ENCODE measurements at places on chromosomes 16 and 17.

DNA sequence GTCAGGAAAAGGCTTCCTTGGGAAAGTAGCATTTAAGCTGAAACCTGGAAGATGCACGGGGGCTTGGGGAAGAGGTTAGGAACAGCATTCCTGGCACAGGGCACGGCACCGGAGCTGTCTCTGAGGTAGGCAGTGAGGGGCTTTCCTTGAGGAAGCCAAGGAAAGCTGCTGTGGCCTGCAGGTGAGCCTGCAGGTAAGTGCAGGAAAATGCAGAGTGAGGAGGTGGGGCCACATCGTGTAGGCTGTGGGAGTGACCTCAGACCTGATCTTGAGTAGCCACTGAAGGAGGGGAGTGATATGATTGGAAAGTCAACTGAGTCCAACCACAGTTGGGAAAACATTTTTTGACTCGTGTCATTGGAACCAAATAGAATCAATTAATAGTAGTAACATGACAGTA is 79.5 kb downstream of the CDK5R1 start:
- peak; percentile 52 for DNase-seq

GRCh38 chr16:54286366-54287130 is at the start of gene IRX3:
IRX3 (minus strand) TSS chr16:54286787; CDS start chr16:54286050, 737 bp downstream.
- DNase-seq, result peak; percentile 90

- DNase-seq, result no peak
These were observed 4.8 kb downstream of the SYNGR2 start for GRCh38 chr17:78173097-78173715.

- DNase-seq, result no peak
These were observed 4.2 kb upstream of the KRT24 start for GRCh38 chr17:40707745-40708144.

DNA sequence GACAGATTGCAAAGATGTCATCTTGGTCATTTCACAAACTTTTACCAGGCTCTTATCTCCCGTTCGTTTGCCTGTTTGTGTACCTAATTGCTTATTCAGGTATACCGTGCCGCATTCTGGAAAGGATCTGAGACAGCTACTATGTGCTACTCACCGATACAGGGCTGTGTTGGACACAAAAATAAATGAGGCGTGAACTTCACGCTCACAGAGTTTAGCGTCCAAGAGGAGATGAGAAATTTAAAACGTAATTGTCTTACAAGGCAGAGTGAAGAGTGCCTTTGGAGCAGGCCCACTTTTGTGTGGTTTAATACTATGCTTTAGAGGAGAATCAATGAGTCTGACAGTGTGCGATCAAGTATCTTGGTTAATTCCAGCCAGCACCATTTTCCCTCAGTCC is 26.7 kb downstream of the MAF start:
- DNase-seq, result no peak

GRCh38 chr16:50988441-50988840 is 162.6 kb downstream of the SALL1 start:
- no peak for DNase-seq

GRCh38 chr17:9285602-9286427 is 264.5 kb downstream of the NTN1 start:
- no peak for DNase-seq

DNA sequence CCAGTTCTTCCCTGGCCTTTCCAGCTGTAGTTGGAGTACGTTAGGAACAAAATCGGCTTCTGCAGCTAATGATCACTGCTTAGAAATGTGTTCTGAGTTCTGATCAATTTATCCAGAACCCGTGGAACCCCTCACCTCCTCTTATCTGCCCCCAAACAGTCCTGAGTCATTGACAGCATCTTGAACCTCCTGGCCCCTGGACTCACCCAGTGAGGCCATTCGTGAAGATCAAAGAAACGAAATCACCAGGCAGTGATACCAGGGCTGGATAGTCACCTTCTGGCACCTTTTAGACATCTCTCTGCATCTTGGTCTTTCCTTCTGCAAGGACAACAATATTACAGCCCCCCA is 17.0 kb upstream of the EXOC7 start:
- DNase-seq, result no peak

DNA sequence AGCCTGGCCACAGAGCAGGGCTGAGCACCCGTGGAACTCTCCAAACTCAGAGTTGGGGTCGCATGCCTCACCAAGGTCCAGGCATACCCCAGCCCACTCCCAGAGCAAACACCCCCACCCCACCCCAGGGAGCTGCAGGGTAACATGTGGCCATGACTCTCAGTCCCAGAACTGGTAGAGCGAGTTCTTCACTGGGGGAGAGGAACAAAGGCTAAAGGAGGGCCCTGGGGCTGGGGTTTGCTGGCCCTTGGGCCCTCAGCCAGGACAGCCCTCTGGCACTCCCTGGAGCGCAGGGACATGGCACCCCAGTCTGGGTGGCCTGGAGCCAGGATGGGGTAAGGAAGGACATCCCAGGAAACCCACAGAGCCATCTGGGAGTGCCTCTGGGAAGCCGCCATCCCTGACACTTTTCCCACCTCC is 4.2 kb downstream of the HID1 start:
- DNase-seq, result no peak

DNA sequence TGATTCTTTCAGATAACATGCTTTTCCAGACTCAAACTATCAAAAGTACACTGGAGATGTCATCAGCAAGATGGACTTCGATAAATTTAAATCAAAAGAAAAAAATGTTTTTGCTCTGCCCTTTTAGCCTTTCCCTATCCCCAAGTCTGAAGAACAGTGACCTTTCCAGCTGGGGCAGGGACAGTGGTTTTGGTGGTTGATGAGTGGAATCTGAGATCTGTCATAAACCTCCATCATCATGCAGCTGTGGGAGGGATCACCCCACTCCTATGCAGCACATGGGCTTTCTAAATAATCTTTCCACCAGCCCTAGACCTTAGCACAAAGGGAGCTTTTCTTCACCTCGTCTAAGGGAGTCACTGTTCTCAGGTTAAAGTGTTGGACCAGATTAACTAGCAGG is 869.5 kb upstream of the SOX9 start:
- no peak for DNase-seq

DNA sequence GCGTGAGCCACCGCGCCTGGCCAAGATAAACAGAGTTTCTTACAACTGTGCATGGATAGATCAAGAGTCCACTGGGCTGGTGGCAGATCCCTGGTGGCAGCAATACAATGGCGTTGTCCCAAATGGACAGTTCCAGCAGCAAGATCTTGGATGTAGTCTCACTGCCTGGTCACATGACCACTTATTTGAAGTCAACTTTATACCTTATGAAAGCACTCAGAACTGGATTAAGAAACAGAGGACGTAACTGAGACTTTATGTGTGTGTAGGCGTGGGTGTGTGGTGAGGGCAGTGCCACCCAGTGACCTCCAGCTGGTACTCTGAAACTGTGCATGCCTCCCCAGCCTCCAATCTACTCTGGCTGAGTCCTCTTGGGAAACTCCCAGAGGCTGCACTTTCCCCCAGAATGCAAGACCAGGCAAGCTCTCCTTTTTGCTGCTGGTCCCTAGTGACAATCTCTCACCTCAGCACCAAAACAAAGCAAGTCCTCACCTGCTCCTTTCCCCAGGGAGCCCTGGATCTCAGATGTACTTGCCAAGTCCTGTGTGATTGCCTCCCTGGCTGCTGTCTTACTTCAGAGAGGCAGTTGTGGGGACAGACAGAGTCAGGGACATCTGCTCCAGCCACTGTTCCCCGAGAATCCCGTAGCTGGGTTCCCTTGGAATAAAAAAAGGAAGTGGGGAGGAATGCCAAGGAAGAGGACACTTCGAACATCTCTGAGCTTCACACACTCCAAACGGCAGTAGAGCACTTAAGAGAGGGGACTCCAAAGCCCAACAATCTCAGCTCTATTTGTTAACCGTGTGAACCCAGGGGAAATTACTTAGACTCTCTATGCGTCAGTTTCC is 11.7 kb upstream of the ST6GALNAC2 start:
- no peak for DNase-seq

- no peak for DNase-seq
These were observed 44.1 kb upstream of the CACNG4 start for GRCh38 chr17:66920435-66920834.

DNA sequence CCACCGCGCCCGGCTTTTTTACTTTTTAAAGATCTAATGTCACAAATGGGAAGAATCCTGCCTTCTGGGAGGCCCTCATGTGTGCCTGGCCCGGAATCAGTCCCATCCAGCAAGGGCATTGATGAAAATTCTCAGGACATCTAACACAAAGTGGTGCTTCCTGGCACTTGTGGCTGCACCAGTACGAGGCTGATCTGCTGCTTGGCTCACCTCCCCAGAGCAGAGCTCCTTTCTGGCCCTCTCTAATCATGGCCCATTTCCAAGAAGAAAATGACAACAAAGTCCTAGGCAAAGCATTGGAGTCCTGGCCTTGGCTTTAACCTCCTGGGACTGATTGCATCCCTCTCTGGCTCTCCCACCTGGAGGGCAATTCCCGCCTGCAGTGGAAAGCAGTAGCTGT is 50.7 kb upstream of the SIAH1 start:
- DNase-seq, result no peak

DNA sequence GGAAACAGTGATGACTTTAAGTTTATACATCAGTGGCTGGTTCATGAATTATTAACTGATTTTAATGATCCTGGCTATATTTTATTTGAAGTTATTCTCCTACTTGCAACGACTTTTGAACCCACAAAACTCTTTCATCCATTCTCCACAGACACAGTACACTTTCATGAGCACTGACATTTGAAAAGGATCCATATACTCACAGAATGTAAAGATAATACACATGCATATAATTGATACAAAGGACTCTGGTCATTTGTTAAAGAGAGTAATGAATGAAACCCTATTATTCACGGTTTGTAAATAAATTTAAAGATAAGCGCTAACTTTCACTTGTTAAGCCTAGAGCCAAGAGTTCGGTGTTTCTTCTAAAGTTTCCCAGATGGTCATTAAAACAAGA is 3.3 kb downstream of the TOX3 start:
- DNase-seq, result no peak

GRCh38 chr16:85586380-85587104 is 26.6 kb upstream of the GSE1 start:
- no peak for DNase-seq

DNA sequence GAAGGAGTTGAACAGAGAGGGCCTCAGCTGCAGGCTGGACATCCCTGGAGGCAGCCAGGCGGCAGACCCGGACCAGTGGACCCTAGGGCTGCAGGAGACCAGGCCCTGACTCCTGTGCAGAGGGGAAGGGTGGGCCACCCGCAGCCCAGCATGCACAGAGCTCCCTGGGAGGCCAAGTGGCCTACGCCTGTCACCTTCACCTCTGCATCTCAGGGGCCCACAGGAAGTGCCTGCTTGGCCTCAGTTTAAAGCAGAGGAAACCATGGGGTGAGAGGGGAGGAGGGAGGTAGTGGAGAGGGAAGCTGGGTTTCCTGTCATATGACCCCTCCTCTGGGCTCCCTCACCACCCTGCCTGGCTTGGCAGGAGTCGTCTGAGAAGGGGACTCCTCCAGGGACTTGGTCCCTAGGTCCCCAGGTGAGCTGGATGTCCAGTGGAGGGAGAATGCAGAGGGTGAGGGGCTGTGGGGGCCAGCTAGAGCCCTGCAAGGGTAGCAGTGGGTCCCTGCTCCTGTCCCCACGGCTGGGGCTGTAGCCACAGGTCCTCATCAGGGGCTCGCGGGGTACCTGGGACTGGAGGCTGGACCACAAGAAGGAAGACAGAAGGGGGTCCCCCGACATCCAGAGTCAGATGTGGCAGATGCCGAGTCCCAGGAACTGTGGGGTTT is at the start of gene TMC8:
TSS of gene TMC8 (plus strand) at position 335 of the 665 bp plus-strand sequence. CDS start 818 bp downstream, outside the sequence.
- peak; percentile 67 for DNase-seq

DNA sequence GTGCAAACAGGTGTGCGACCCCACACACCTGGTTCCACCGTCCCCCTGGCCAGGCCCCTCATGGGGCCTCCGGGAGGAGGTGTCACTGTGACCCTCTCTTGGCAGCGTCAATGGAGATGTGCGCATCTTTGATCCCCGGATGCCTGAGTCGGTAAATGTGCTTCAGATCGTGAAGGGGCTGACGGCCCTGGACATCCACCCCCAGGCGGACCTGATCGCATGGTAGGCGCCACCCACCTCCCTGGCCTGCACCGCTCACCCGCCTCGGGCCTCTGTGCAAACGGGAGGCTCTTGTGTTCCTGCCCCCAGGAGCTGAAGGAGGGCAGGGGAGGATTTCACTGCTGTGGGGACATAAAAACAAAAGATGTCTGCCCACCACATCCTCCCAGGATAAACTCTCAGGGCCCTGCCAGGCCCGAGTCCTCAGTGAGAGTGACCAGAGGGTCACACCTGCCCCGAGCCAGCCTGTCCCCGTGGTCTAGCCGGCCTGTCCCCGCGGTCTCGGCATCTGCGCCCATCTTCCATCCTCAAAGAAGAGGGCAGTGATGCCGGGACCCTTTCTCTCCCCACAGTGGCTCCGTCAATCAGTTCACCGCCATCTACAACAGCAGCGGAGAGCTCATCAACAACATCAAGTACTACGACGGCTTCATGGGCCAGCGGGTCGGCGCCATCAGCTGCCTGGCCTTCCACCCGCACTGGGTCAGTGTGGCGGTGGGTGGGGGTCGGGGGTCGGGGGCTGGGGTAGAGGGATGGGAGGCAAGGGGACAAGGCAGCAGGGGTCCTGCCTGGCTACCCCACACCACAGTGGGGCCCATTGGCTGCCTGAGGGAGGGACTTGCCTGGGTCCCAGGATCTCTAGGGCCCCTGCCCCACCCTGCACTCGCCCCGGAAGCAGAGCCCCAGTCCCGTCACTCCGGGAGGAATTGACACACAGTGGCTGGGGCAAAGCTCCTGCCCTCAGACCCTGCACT is 29.0 kb upstream of the CHMP6 start:
- DNase-seq, result no peak

DNA sequence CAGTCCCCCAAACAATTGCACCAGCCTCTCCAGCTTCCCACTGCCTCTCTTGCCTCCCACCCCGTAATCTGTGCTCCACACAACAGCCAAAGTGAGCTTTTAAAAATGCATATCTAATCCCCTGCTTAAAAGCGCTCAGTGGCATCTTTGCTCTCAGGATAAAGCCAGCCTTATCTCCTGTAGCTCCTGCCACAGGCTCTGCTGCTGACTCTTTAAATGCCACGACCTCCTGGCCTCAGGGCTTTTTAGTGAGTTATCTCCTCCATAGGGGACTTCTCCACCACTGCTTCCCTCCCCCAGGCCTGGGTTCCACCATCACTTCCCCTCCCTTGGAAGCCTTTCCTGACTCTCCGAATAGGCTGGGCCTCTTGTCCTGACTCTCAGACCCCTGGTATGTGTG is 98.6 kb downstream of the GNAO1 start:
- no peak for DNase-seq
